CD4-positive, CD25-positive, alpha-beta regulatory T cell (primary cell): ENCODE measurements at places on chromosomes 2 and 18.

GRCh38 chr2:1486670-1487069 is 73.4 kb downstream of the TPO start:
- no peak for DNase-seq

DNA sequence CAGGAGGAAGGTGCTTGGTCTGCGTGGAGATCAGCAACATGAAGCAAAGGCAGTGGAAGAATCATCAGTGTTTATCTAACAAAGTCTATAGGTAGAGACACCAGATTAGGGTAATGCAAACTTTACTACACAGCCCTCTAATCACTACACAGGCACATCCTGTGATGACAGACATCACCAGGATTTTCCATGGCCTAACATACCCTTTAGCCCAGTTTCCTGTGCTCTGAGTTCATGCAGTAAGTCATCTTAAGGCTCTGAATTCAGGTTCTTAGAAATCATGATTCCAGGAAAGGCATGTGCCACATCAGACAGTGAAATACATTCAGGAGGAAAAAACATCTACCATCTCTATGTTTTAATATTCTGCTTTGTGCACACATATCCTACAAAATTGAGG is 708.5 kb upstream of the SLC8A1 start:
- DNase-seq = no peak

- no peak for DNase-seq
Observed at GRCh38 chr2:95113464-95113863, 8.1 kb downstream of the MRPS5 start.

GRCh38 chr2:10891390-10891789 is 20.3 kb upstream of the KCNF1 start:
- no peak for DNase-seq

- DNase-seq = no peak
Observed at GRCh38 chr2:152097801-152098495, 896 bp downstream of the CACNB4 start.

- peak; percentile 66 for DNase-seq
Observed at GRCh38 chr2:9984217-9984739, 32.8 kb downstream of the GRHL1 start.

- DNase-seq = no peak
Observed at GRCh38 chr2:99072551-99072950, 69.0 kb upstream of the C2orf15 start.
